ENCODE measurements at places on chromosomes 1 and 21. TPM values are rescaled to one million over a fixed set of nuclear protein-coding genes. Genes with fewer than 3 reads are reported as not detected.

DNA sequence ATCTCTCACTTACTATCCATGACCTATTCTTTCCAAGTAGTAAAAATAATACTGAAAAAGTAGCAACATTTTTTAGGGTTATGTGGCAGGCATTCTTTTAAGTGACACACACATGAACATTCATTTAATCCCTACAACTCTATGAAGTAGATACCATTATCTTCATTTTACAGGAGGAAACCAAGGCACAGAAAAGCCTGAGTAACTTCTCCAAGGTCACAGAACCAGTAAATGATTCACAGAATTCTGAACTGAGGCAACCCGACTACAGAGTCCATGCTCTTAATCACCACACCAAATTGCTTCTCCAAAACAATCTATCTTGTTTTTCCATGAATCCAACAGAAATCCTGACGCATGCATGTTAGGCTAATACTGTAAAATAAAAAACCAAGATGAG lies 17.5 kb downstream of the FUBP1 start:
- no peak for DNase-seq

- no peak for DNase-seq
Measured at GRCh38 chr1:161083748-161084596, 5.4 kb downstream of the NECTIN4 start.

DNA sequence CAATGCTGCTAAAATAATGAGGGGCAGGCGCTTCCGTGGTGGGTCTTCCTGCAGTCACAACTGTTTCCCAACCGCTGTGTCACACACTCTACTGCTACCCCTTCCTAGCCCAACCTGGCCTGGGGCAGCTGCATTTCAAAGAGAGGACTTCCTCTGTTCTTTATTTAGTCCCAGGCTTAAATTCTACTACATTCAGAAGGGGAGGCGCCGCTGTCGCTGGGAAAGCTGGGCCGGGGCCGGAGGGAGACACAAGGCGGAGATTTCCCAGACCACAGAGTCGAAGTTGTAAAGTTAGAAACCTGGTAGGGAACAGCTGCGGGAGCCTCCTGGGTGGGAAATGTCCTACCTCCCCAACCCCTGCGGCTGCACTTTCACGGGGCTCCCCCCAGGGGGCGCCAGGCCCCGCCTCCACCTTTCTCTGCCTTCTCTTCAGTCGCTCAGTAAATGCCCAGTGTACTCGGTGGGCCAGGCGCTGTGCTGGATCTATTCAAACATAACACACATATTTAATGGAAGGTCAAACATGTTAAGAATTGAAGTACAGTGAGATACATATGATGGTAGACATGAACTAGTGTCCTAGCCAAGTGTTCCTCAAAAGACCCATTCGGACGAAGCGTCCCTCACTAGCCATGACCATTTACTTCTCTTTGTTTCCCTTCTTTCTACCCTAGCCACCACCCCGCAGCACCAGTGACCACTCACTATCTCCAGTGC lies 23.1 kb downstream of the DYRK3 start:
- DNase-seq: peak; percentile 51

- no peak for DNase-seq
Measured at GRCh38 chr1:198597690-198598430, 41.0 kb upstream of the PTPRC start.

- no peak for DNase-seq
Measured at GRCh38 chr1:152501704-152502103, 8.9 kb upstream of the LCE5A start.

- no peak for DNase-seq
Measured at GRCh38 chr21:44778983-44779382, 22.6 kb downstream of the UBE2G2 start.

DNA sequence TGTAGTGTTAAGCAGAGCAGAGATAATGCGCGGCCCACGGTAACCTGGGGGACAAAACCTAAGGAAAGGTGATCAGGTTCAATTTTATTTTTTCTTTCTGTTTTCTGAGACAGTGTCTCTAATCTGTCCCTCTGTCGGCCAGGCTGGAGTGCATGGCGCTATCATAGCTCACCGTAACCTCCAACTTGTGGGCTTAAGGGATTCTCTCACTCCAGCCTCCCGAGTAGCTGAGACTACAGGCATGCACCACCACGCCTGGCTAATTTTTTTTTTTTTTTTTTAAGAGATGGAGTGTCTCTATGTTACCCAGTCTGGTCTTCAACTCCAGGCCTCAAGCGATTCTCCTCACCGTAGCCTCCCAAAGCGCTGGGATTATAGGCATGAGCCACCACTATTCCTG lies 724 bp upstream of the ANKRD35 start:
- no peak for DNase-seq

GRCh38 chr1:29105822-29106221 lies 17.9 kb downstream of the TMEM200B start:
- no peak for DNase-seq

- no peak for DNase-seq
Measured at GRCh38 chr1:104121271-104121670, 371.6 kb downstream of the AMY1C start.

Gene OR2T29
- not detected for total RNA-seq

Gene GJA9
- total RNA-seq: not detected

Gene FCGR3B
- not detected for total RNA-seq

Gene DNTTIP2
- 99.9 TPM for total RNA-seq

- DNase-seq: peak; percentile 95
Measured at GRCh38 chr1:168709405-168710363, 19.3 kb downstream of the DPT start.

- peak; percentile 25 for DNase-seq
Measured at GRCh38 chr1:48741380-48741779, 35.3 kb downstream of the BEND5 start.
